Stimulated activated CD8-positive, alpha-beta memory T cell treated with anti-CD3 and anti-CD28 coated beads, Interleukin-2, amount 100 ng/mL, for 1 hour (primary cell): ENCODE measurements at places on chromosomes 12 and 14.

DNA sequence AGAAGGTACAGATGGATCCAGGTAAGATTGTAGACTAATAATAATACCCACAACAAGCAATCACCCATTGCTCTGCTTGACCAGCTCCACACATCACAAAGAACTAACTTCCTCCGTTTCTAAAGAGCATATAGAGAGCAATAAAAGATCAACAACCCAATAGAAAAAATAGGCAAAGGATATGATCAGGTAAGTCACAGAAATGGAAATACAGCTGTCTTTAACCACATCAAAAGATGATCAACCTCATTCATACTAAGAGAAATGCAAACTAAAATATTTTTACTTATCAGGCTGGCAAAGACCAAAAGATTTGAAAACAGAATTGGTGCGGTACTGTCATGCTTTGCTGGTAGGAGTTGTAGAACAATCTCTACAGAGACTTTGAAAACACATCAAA, 8.9 kb downstream of the C2CD5 start:
- DNase-seq: no peak

DNA sequence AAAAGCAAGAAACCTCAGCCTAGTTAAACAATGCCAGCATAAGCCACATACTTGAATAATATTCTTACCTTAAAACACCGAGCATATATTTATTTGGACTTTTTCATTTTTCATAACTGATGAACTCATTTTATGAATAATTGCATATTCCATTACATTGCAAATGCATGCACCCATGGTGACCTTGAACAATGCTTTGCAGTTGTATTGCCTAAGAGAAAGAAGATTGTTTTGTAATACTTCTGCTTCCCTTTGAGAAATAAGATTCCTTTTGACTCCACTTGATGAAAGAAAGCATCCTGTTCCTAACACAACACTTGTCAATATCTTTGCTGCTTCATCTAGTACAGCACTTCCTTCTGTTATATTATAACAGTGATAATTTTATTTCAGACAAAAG, 1182.2 kb downstream of the FLRT2 start:
- DNase-seq: no peak

- no peak for DNase-seq
Observed at GRCh38 chr12:123962513-123962912, 10.1 kb downstream of the CCDC92 start.

DNA sequence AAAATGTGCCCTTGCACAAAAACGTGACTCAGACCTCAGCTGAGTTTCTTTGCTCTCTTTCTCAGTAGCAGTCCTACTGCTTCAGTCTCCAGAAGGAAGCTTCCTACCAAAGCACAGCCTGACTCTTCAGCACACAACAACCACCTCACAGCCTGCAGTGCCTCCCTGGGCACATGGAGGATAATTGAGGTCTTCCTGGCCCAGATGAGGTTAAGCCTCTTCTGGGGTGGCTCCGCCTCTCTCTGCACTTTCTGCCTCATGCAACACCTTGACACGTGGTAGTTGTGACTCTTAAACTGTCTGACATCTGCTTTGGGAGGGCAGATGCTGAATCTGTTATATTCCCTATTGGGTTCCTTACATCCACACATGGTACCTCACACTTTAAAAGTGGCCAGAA, 33.8 kb downstream of the GIT2 start:
- no peak for DNase-seq
